ENCODE measurements at places on chromosomes 4 and X.

DNA sequence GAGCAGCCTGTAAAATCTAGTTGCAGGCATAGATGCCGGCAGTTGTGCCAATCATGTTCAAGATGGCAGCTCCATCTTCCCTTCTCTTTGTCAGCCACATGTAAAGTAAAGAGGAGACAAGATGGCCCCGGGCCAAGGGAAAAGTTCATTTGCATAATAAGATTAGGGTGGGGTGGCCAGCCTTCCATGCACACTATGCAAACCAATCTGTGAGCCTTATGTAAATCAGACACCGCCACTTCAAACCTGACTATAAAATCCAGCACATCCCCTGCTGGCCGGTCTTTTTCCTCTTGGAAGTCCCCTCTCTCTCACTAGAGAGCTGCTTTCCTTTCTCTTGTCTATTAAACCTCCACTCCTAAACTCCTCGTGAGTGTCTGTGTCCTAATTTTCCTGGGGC lies 78.9 kb upstream of the CBR4 start:
- no peak for DNase-seq

- no peak for DNase-seq
These were observed 108.6 kb downstream of the SMIM20 start for GRCh38 chr4:26022346-26023202.

GRCh38 chr4:183430317-183430993 lies 14.0 kb upstream of the CDKN2AIP start:
- peak; percentile 21 for DNase-seq

- no peak for DNase-seq
These were observed 80.2 kb upstream of the LHFPL1 start for GRCh38 chrX:112759966-112760365.

DNA sequence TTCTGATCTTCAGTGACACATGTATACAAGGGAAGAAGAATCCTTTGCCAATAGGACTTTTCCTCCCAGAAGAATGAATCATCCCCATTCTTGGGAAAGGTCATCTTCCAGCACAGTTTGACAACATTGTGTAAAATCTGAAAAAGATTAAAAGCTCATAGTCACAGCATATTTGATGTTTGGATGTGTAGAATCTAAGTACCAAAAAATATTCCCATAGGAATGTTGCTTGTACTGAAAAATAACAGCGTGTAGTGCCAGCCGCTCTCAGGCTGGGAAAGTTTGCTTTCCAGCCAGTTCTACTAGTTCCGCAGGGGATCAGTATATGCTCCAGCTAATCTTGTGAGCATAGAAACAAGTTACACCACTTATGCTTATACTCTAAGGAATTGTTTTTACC lies 74.7 kb upstream of the IL13RA1 start:
- DNase-seq, result no peak

- DNase-seq, result no peak
These were observed 24.2 kb upstream of the HOPX start for GRCh38 chr4:56705334-56705733.

DNA sequence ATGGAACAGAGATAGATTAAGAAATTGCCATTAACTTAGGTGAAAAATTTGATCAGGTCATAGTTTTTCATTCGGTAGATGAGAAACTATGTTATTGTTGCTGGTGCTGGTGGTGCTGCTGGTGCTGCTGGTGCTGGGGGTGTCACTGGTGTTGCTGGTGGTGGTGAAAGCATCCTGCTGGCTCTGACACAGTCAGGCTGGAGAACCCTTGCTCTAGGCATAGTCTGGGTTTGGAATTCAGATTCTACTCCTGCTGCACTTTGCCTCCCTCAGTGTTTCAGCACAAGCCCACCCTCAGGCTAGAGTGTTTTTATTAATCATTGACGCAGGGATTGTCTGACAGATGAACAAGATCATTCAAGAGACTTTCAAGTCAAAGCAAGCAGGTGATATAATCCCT lies 80.2 kb downstream of the USP46 start:
- no peak for DNase-seq

GRCh38 chrX:130772776-130773143 lies 130.2 kb downstream of the ENOX2 start:
- no peak for DNase-seq

- DNase-seq, result no peak
These were observed 55.6 kb upstream of the RBM47 start for GRCh38 chr4:40685300-40685699.

DNA sequence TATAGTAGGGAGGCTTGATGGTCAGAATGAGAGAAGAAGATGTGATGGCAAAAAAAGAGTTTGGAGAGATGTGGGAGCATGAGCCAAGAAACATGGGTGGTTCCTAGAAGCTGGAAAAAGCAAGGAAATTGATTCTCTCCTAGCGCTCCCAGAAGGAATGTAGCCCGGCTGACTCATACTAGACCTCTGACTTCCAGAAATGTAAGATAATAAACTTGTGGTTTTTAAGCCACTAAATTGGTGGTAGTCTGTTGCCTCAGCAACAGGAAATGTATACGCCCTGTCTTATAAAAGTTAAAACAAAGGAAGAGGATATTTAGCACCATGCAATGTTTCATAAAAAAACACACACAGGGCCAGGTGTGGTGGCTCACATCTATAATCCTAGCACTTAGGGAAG lies 182.7 kb upstream of the PCDH7 start:
- no peak for DNase-seq

DNA sequence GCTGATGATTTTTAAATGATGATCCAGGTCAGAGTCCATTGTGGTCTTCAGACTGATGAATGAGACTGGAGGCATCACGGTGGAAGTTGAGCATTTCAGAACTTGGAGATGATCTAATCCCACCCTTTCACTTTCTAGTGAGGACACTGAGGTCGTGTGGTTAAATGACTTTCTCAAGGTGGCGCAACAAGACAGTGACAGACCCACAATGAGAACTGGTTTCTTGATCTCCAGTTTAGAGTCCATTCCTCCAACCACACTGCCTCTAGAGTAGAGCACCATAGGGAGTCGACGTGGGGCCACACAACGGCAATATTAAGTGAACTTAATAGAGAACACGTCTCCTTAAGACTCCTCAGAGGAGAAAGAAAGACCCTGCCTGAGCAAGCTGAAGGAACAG lies 381.0 kb downstream of the UNC5C start:
- no peak for DNase-seq

- DNase-seq, result no peak
These were observed 165.1 kb downstream of the TSPAN5 start for GRCh38 chr4:98493296-98493695.

- DNase-seq, result no peak
These were observed 292.5 kb downstream of the CAMK2D start for GRCh38 chr4:113469023-113469390.

- no peak for DNase-seq
These were observed 1.3 kb upstream of the ATP10D start for GRCh38 chr4:47483745-47484144.

GRCh38 chrX:99603091-99603814 lies 806.8 kb downstream of the PCDH19 start:
- DNase-seq, result no peak

DNA sequence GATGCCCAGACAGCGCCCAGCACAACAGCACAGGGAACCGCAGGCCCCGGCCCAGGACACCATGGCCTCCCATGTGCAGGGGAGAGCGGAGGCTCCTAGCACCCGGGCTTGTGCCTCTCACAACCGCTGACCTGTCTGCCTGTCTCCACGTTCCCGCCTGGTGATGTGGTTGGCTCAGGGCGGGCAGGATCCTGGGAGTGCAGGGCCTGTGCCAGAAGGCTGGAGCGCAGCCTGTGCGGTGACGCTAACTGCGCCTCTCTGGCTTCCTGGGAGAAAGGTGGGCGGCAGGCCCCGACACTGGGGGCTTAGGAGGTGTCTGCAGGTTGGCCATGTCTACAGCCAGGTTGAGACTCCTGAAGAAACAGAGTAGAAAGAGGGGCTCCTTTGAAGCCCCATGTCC lies 48.7 kb downstream of the CPZ start:
- no peak for DNase-seq
